ENCODE measurements at places on chromosomes 1 and 21. TPM values are rescaled to one million over a fixed set of nuclear protein-coding genes. Genes with fewer than 3 reads are reported as not detected.

AMY1C gene
- not detected for total RNA-seq

FCMR gene
- total RNA-seq, result 0.29 TPM

LCE5A gene
- total RNA-seq, result not detected

DNA sequence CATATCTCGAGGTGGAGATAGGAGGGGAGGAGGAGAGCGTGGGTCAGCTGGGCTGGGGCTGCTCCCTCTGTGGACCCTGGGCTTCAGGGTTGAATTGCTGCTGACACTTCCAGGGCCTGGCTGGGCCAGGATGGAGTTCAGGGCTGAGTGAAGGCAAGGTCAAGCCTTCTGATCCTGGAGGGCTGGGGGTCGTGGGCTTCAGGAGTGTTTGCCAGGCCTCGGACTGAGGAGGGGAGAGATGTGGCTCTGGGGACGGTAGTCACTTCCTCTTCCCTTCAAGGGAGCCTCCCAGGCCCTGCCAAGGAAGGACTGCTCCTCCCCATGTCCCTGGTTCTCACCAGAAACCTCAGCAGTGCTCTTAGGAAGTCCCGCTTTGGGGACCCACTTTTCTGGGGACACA is 12.1 kb upstream of the FAM131C start:
- no peaks in the 10 kb centered on the region for H3K27me3 ChIP-seq
- H3K27ac ChIP-seq, result no peak overlapping the region
- H3K4me1 ChIP-seq, result peaks cover 15% of the 10 kb centered on the region
- DNase-seq, result peak; percentile 47

GRCh38 chr1:16969057-16969611 is 11.3 kb downstream of the MFAP2 start:
- DNase-seq, result no peak
- H3K4me3 ChIP-seq, result no peak overlapping the region
- H3K4me1 ChIP-seq, result peaks cover 9% of the 10 kb centered on the region
- H3K36me3 ChIP-seq, result peaks cover 21% of the 10 kb centered on the region
- H3K27me3 ChIP-seq, result no peaks in the 10 kb centered on the region

DNA sequence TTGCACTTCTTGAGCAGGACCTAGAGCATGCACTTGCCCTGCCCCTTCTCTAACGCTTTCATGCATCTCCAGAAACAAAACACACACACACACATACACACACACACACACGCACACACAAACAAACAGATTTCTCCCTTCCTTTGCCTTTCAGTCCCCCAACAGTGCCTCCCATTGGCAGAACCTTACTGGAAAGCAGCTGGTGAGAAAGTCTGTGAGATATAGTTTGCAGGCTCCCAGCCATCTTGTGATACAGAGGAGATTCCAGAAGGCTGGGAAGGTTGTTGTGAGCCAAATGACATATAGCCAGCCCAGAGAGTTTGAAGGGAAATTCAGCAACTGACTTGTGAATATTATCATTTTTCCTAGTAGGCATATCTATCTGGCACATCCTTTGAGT is 35.9 kb upstream of the ZRANB2 start:
- H3K27ac ChIP-seq, result no peak overlapping the region
- no peak overlapping the region for H3K4me3 ChIP-seq
- no peaks in the 10 kb centered on the region for H3K4me1 ChIP-seq
- no peaks in the 10 kb centered on the region for H3K27me3 ChIP-seq
- DNase-seq, result no peak

DNA sequence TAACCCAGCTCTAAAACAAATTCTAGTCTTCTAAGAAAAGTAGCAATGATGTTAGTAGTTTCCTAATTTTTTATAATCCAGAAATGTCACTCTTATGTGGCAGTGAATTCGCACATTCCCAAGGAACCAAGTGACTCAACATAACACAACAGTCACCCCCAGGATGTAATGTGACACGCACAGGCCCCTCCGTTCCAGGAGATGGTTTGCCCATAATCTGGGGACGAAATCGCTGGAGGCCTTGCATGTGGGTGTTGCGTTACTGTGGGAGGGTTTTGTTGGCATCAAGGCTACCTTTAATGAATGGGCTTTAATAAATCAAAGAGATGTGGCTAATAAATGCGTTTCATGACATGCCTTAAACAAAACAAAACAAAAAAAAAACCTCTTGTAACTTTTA is 50.9 kb downstream of the EVA1C start:
- H3K4me3 ChIP-seq, result peak overlapping the region; percentile 1
- peaks cover 34% of the 10 kb centered on the region for H3K4me1 ChIP-seq
- DNase-seq, result peak; percentile 64
- peak overlapping the region; percentile 100 for H3K27ac ChIP-seq

DNA sequence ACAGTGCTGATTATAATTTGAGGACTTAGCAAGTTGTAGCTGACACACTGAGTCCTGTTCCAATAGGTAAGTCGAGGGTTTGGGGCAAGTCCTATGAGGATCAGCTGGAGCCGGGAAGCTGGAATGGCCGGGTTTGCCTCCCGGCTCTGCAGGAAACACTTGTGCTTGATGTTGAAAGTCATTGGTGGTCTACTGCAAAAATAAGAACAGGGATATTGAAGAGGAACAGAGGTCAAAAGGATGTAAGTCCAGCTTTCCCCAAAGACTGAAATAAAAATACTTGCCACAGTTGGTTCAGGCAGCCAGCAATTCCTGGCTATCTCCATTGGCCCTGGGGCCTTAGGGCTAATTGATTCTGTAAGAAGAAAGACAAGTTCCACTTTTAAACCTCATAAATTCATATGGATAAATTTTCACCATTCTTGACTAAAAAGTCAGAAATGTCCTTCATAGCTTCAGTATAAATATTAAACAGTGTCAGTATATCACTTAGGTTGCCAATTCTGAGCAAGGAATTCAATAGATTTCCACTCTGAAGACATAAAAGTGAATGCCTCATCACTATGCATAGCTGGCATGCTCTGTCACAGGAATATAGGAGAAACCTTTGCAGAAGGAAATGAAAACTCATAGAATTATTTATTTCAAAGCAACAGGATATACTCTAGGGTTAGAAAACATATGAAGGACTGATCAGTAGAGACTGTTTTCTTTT is 165.2 kb downstream of the AK5 start:
- H3K4me1 ChIP-seq, result peaks cover 10% of the 10 kb centered on the region
- no peak overlapping the region for H3K27ac ChIP-seq
- no peaks in the 10 kb centered on the region for H3K36me3 ChIP-seq
- no peak for DNase-seq
- H3K4me3 ChIP-seq, result no peak overlapping the region

GRCh38 chr21:25903607-25904006 is 168.8 kb downstream of the GABPA start:
- H3K36me3 ChIP-seq, result peaks cover 16% of the 10 kb centered on the region
- no peak overlapping the region for H3K4me3 ChIP-seq
- peaks cover 10% of the 10 kb centered on the region for H3K4me1 ChIP-seq
- H3K27me3 ChIP-seq, result no peaks in the 10 kb centered on the region
- H3K27ac ChIP-seq, result no peak overlapping the region
- no peak for DNase-seq

Measured in osteoblast (primary cell).